ENCODE measurements at places on chromosomes 7 and 10.

GRCh38 chr10:127133672-127134500 is 62.5 kb downstream of the INSYN2A start:
- DNase-seq: no peak

- DNase-seq: no peak
Measured at GRCh38 chr7:37144423-37144822, 304.2 kb downstream of the ELMO1 start.

DNA sequence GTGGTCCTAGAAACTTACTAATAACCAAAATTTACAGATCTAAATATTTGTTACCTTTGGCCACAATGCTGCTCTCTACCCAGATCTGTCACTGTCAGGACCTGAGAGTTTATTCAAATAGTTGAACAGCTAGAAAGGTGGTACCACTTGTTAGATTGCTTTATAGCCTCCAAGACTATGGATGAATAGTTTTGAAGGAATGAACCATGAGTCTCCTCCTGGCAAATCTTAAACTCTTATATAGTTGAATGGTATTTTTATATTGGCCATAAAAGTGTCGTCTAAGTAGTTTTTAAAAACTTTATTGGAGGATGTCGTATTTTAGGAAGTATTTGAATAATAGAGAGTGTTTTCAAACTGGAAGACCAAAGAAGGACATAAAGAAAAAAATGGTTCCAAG is 178.7 kb downstream of the AHR start:
- no peak for DNase-seq

GRCh38 chr10:22280078-22280477 is 36.1 kb upstream of the COMMD3 start:
- DNase-seq: no peak

GRCh38 chr7:80134115-80134535 is 506 bp upstream of the GNAI1 start:
- DNase-seq: no peak
